ENCODE measurements at places on chromosomes 2 and 18. TPM values are rescaled to one million over a fixed set of nuclear protein-coding genes. Genes with fewer than 3 reads are reported as not detected.

TUBA3E gene
- total RNA-seq: not detected

KCNG2 gene
- not detected for total RNA-seq

POTEI gene
- total RNA-seq: not detected

CASP10 gene
- 58.9 TPM for total RNA-seq

C2orf78 gene
- total RNA-seq: not detected

CYS1 gene
- 0.28 TPM for total RNA-seq

PLB1 gene
- 0.93 TPM for total RNA-seq

SLC8A1 gene
- 0.20 TPM for total RNA-seq

SCG2 gene
- total RNA-seq: not detected

SLC5A7 gene
- not detected for total RNA-seq

TUBA4B gene
- total RNA-seq: not detected

HOXD4 gene
- total RNA-seq: not detected

TMEM247 gene
- total RNA-seq: not detected

NGEF gene
- total RNA-seq: 0.12 TPM

SERPINB12 gene
- not detected for total RNA-seq

LRATD1 gene
- total RNA-seq: not detected

MSTN gene
- not detected for total RNA-seq

TSGA10 gene
- 9.2 TPM for total RNA-seq

DYNAP gene
- total RNA-seq: not detected

NR4A2 gene
- total RNA-seq: 1.7 TPM

DNER gene
- not detected for total RNA-seq

SLC9A4 gene
- total RNA-seq: 0.10 TPM

UGT1A9 gene
- not detected for total RNA-seq

IL36G gene
- total RNA-seq: not detected

SPR gene
- 0.13 TPM for total RNA-seq

LINC00305 gene
- not detected for total RNA-seq

FOSL2 gene
- 47.3 TPM for total RNA-seq

MDH1B gene
- total RNA-seq: not detected

GATA6 gene
- not detected for total RNA-seq

HPCAL1 gene
- total RNA-seq: 74.1 TPM

CPO gene
- not detected for total RNA-seq

TNFAIP6 gene
- total RNA-seq: not detected

C1GALT1C1L gene
- not detected for total RNA-seq

TEX44 gene
- total RNA-seq: not detected

VWC2L gene
- total RNA-seq: not detected

CFAP53 gene
- total RNA-seq: 0.45 TPM

COLEC11 gene
- total RNA-seq: 0.34 TPM

MATN3 gene
- not detected for total RNA-seq

IL1R2 gene
- total RNA-seq: not detected

PLGLB1 gene
- 6.9 TPM for total RNA-seq

PROM2 gene
- total RNA-seq: 0.40 TPM

MRO gene
- not detected for total RNA-seq

SESTD1 gene
- total RNA-seq: 12.6 TPM
